NCI-H1417 (cell line): ENCODE measurements at places on chromosomes 4 and X.

- DNase-seq, result no peak
Observed at GRCh38 chr4:19924761-19925160, 326.9 kb upstream of the SLIT2 start.

GRCh38 chr4:81954271-81954670 lies 419.5 kb downstream of the HNRNPD start:
- DNase-seq, result no peak

DNA sequence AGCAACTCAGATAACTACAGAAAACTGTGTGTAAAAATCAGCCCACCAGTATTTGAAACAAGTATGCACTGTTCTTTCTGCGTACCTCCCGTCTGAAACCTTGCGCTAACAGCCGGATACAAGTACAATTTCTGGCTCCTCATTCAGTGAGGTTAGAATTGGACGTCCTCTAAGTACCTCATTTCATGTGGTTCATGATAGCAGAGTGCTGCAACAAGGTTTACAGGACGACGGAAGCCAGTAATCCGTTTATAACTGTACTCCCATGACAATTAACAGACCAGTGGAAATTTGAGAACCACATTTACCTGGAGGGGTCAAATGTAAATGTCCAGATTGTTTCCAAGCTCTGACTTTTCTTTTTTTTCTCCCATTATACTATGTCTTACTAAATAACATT lies 52.9 kb upstream of the TENM3 start:
- DNase-seq, result peak; percentile 3

GRCh38 chr4:170004651-170005295 lies 21.4 kb downstream of the MFAP3L start:
- DNase-seq, result no peak

DNA sequence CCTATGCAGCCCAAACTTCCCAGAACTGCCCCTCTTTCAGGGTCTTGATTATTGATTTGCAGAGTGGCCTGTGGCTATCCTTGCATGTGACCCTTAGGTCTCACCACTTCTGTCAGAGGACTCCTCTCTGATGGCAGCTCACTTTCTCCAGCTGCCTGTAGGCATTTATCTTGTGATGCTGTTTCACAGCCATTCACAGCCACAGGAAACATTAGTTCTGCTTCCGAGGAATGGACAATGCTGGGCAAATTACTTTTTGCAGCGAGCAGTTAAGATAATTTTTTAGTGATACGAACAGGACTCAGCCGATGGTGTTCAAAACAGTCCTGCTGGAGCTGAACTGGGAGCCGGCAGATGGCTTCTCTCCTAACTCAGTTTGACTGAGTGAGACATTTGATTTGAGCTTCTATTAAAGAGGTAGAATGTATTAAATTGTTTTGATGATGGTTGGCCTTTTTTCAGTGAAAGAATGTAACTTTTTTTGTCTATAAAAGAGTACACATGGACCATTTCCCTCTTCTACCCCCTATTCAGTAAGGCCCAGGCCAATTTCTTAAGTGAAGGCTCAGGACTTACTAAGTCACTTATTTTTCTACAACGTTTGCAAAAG lies 58.4 kb upstream of the TMEM150C start:
- no peak for DNase-seq

GRCh38 chr4:3295837-3296624 lies 3.2 kb downstream of the RGS12 start:
- no peak for DNase-seq

DNA sequence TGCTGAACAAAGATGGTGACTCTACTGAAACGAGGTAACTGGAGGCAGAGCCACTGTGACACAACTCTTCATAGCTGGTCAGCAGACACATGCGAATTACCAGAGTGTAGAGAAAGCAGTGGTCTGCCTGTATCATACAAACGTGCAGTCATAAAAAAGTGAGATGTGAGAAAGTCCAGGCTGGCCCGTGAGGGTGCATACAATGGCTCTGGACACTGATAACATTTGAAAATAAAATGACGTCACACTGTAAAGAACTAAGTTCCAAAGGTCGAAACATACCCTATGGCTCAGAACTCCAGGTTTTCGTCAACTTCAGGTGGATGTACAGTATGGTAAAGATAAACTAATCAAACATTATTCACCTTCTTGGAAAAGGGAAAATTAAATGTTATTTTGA lies 95.7 kb downstream of the SHISA3 start:
- DNase-seq, result no peak

DNA sequence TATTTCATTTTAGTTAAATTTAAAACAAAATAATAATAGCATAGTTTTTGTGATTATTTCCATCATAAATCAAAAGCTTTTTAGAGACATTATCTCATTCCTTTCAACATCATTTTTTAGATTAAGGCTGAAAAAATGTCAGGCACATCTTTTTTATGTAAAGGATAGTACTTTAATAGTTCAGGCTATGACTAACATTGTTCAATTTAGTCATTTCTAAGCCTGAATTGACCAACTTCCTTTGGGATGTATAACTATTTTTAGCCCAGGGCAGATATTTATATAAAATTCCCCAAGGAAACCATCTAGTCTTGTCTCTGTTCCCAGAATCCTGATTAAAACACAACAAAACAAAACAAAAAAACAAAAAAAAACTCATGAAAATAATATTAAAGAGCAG lies 145.6 kb upstream of the PCDH18 start:
- DNase-seq, result no peak

GRCh38 chr4:105192474-105192873 lies 45.8 kb downstream of the TET2 start:
- DNase-seq, result no peak

GRCh38 chrX:133852837-133853356 lies 132.5 kb downstream of the GPC3 start:
- no peak for DNase-seq

DNA sequence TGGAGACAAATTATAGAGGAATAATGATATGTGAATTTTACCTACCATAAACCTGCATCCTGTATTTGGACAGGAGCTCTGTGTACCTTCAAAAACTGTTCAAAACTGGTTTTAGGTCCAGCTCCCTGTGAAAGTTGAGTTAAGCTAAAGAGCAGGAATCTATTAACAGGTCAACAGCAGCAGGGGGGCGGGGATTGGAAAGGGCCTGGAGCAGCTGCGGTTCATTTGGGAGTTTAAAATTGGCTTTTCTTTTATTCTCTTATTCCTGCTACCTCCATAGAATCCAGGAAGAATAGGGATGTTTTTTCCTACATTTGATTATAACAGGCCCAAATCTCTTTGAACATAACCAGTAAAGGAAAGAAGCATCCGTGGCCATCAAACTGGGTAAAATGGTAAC lies 23.8 kb downstream of the SHROOM3 start:
- peak; percentile 10 for DNase-seq

DNA sequence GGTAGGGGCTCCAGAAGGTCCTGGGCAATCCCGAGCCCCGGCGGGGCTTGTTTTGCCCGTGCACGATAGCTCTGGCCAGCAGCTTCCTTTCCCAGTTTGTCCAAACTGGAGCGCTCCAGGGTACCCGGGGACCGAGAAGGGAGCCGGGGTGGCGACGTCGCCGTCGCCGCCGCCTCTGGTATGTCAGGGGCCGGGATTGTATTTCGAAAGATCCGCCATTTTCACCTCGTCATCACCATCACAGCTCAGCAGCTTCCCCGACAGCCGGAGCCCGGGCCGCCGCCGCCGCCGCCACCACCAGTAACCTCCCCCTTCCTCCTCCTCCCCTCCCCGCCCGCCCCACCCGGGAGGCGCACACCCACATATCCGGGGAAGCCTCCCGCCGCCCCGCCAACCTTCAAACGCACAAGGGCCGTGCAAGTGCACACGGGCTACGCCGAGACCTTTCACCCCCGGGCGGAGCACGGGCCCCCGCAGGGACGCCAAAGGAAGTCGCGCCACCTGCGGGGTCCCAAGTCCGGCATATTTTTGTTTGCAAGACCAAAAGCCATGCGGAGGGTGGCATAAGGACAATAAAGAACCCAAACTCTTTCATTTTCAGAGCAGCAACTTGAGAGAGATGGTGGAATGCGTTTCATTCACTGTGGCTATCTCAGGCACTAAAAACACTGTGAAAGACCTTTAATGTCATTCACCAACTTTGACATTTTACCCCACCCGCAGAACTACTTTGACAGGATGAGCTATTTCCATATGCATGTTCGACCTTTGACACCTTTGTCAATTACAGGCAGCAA lies at the start of gene LIN54:
Gene LIN54, minus strand, starts transcription at position 302 of the 797 bp plus-strand sequence. CDS start 25,979 bp downstream, outside the sequence.
- DNase-seq, result peak; percentile 49

GRCh38 chr4:75089206-75089605 lies 156.3 kb downstream of the PARM1 start:
- no peak for DNase-seq

DNA sequence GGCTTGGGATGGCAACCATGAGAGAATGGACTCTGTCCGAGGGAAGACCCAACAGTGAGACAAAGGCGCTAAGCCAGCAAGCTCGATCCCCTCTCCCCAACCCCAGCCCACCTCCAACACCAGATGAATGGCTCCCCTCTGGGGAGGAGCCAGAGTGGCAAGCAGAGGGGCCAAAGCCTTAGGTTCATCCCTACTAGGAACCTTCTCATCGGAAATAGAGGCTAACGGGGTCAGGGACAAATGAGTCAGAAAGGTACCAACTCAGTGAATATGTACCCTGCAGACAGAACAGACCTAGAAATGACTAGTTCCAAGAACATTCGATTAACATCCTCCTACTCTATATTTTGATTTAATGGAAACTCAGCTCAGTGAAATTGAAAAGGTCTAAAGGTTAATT lies 73.9 kb downstream of the NSG1 start:
- DNase-seq, result no peak

DNA sequence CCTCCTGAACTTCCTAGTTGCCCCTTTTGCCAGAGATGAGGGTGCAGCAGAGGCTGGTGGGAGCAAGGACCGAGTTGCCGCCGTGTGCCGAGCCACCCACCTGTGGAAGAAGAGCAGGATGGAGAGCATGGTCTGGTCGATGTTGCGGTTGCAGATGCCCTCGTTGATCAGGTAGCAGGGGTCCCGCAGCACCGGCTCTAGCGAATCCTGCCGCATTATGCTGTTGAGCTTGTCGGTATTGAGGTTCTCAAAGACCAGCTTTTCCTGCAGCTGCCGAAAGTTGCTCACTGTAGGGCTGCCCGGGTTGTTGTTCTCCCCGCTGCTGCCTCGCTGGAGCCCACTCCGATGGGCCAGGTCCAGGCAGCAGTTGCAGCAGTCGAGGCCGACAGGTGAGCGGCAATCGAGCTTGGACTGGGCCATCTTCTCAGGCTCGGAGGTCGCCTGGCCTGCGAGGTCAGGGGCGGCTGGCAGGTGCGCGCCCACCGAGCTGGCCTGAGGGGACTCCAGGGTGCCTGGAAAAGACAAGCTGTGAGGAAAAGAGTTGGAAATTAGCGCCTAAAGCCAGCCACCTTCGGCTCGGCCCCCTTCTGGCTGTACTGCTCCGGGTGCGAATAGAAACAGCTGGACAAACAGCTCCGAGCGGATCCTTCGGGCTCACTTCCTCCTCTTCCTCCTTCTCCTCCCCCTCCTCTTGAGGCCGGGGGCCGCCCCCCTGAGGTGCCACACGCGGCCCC lies 420 bp downstream of the TSC22D3 start:
- DNase-seq, result no peak

DNA sequence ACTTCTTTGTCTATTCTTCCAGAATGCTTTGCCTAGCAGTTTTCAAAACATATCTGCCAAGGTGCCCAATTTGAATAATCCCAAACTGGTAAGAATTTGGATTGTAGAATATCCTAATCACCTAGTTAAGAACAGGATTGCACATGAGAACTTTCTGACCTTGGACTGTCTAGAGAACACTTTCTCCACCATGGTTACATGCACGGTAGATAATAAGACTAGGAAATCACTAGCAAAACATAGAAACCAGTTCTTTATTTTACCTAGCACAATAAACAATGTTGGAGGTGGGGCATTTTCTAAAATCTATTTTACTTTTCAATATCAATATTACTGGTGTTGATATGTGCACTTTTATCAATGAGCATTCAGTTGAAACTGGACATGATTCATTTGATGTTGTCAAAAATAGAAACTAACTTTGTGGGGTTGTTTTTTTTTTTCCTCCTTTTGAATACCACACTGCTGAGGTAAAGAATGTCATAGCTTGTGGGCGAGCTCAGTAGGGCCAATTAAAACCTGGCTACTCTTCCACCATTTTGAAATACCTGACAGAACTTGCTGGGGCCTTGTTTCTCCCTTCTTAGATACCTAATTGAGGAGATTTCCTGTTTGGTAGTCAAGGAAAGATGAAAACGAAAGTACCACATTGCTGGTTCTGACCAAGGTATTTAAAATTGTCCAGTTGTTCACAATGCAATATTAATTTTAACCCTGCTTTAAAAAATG lies 10.4 kb downstream of the MID1IP1 start:
- DNase-seq, result no peak

DNA sequence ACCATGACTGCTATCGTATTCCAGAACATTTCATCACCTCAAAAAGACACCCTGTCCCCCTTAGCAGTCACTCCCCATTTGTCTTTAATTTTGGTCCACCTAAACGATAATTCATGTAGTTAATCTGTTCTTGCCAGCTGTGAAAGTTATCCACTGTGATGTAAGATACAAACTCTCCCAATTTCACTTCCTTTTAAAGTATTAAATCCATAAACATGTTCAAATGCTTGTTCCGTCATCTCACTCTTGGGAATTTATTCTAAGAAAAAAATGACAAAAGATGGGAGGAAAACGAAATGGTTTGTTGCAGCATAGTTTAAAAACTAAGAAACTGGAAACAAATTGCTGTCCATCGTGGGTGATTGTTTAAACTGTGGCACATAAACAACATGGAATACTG lies 53.7 kb upstream of the IRF2 start:
- no peak for DNase-seq

DNA sequence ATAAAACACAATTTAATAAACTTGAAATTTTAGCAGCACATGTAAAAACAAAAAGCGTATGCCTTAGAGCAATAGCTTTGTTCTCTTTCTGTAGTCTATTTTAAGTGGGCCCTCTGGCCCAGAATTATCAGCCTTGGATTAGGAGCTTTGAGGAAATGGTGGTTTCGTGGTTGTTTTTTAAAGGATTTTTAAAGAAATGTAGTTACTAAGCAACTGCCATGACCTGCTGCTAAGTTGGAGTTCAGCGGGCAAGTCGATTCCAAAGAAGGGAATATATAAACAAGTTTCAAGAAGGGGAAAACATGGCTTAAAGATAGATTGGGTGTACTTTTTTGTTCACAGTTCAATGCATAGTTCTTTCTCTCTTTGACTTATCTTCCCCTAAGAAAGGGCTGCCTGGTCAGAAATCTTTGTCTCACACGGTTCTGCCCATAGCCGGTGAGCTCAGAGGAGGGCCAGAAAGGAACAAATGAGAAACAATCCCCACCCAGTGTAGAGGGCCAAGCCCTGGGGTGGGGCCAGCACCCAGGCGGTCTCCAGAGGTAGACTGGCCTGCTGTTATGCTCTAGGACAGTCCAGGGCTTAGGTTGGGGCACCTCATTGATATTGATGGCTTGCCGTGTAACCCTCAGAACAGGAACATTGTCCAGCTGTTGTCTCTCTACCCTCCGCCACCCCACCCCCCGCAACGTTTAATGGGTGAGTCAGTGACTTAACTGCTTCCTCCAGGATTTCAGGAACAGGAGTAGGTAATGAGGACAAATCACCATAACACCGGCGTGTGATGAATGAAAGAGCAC lies 32.5 kb downstream of the DLG3 start:
- DNase-seq, result peak; percentile 79

- no peak for DNase-seq
Observed at GRCh38 chr4:145879598-145879997, 59.0 kb downstream of the ZNF827 start.

GRCh38 chr4:108536577-108536976 lies 83.8 kb upstream of the RPL34 start:
- no peak for DNase-seq

GRCh38 chr4:107468812-107469211 lies 251.2 kb downstream of the PAPSS1 start:
- no peak for DNase-seq
